ENCODE measurements at places on chromosomes 2 and 18.

GRCh38 chr2:25651782-25652455, 21.5 kb downstream of the DTNB start:
- no peak for DNase-seq

DNA sequence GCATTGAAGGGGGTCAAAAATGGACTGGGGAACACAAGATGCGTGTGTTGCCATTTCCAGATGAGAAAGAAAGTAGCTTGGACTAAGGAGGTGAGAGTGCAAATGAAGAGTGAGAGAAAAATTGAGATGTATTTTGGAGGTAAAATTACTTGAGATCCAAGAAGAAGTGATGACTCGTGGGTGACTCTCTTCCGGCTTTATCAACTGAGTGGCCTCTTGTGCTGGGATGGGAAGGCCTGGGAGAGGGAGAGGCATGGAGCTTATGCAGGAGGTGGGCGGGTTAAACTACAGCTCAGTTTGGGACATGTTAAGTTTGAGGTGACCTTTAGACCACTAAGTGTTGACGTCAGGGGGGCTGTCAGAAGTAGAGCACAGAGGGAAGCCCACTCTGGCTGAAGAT, 34.9 kb downstream of the SULT1C2 start:
- no peak for DNase-seq

DNA sequence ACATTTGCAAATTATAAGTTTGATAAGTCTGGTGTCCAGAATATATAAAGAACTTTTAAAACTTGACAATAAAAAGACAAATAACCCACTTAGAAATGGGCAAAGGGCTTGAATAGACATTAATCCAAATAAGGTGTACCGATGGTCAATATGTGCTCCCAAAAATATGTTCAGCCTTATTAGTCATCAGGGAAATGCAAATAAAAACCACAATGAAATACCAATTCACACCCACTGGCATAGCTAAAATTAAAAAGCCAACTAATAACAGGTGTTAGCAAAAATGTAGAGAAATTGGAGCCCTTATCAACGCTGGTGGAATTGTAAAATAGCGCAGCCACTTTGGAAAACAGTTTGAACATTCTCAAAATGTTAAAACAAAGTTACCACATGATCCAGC, 79.0 kb upstream of the SCG2 start:
- no peak for DNase-seq

GRCh38 chr2:172296267-172297046, 130.9 kb upstream of the ITGA6 start:
- no peak for DNase-seq

- DNase-seq = no peak
Observed at GRCh38 chr2:237827421-237827987, 28.9 kb downstream of the RBM44 start.

GRCh38 chr2:31802711-31803110, 208.1 kb downstream of the MEMO1 start:
- no peak for DNase-seq

DNA sequence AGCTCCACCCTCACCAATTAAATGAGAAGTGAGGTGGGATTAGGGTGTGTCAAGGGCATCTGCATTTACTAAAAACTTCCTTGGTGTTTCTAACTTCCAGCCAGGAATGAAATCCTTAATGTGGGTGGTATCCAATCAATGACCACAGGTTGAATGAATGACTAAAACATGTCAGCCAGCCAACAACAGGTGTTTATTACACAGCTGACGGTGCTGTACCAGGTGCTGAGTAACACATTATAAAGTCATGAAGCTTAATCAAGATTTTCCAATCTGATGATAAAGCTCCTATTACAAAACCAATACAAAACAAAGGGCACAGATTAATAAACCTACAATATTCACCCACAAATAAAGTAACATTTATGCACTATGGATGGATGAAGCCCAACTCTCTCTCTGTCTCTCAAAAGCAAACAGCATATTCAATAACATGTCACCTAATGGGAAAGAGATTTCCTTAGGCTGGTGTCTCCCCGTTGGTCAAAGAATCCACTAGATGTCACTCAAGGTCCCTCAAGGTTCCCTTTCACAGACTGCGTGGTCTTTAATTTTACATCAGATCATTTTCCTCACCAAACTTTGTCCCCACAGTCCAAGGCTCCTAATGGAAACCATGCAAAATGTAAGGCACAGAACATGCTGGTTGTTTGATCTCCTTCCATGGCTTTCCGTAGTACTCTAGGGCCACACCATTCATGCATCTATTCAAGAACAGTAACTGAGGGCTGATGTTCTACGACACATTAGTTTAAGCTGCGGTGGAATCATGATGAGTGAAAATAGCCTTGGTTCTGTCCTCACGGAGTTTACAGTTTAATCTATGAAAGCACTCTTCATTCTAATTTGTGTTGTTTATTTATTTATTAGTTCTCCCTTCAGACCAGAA, 6.4 kb upstream of the PTPN4 start:
- DNase-seq = no peak

DNA sequence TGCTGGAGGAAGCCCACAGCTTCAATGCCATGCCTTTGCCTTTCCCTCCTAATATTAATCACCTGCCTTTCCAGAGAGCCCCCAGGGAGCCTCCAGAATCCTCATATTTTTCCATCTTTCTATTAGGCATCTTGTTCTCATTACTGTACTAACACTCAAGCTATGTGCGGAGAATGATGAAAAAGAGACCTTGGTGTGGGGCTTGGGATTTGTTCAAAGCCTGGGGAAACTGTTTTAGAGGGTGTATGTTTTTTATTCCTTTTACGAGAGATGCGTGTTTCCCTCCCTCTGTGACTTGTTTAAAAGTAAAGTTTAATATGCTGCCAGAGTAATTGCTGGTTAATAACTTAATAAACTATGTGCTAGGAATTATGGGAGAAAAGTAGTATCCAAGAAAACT, 102.4 kb upstream of the ZFP36L2 start:
- DNase-seq = no peak

DNA sequence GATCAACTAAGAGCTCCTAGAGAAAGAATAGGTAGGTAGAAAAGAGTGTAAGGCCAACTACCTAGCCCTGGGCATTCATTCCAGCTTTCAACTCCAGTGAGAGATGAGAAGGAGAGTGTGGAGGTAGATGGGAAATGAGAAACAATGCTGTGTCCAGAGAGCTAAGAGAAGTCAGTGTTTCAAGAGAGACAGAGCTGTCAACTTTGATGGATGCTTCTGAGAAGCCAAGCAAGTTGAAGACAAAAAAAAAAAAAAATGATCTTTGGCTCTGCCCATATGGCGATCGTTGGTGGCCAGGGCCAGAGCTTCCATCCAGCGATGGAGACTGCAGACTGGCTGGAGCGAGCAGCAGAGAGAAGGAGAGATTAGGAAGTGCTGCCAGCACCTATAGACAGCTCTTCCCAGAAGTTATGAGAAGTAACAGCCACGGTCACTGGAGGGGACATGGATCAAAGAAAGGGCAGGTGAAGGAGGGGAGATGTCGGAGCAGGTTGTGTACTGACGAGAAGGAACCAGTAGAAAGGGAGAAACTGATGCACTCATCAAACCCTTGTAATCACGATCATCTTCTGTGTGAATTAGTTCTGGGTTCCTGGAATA, 112.4 kb upstream of the PPP1CB start:
- DNase-seq = no peak

GRCh38 chr2:201176081-201176481, 6.9 kb upstream of the CASP10 start:
- DNase-seq = no peak

DNA sequence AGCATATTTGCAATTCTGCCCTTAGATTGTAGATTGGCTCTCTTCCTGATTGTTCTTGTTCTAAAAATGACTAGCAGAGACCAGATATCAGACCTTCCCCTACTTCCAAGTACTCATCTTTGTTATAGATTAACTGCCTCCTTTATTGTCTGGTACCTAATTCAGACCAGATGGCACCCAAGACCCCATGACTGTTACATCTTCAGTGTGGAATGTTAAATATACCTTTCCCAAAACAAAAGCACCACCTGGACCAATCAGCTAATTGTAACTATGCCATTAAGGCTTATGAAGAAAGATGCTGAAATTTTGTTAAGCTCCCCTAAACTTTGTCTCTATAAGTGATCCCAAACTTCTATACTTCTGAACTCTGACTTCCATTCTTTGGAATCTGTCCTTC, 12.0 kb upstream of the TFPI start:
- no peak for DNase-seq

- no peak for DNase-seq
Observed at GRCh38 chr2:16037808-16038457, 97.6 kb downstream of the MYCN start.

DNA sequence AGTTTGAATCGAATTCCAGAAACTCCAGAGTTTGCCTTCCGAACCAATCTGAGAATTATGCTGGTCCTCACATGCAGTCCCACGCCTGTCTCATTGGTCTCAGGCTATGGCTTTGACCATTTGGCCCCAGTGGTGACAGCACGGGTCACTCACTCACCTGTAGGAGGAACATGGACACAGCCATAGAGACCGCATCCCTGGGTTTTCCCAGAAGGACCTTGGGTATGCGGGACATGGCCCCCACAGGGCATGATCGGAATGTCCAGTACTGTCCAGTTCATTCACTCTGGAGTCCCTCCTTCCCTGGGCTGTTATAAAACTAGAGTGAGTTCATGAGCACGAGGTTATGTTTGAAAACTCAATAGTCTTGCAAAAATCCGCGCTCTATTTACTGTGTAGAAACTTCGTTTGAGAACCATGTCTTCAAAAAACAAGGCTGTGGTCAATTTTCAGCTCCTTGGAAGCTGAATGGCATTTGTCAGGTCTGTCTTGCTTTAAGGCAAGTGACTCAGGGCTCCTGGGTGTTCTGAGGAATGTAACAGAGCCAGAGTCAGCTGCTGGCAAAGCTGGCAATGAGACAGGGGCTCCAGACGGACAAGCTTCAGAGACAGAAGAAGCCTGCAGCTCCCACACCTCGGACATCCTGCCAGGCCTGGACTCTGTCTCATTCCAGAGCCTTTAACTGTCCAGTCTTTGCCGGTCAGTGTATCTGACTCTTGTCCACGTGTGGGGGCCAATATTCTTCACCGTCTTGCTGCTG, 86.7 kb upstream of the TMEM18 start:
- no peak for DNase-seq

GRCh38 chr18:64103986-64104385, 44.9 kb downstream of the LINC00305 start:
- DNase-seq = no peak

GRCh38 chr18:79526468-79527460, 131.0 kb downstream of the NFATC1 start:
- DNase-seq = no peak

DNA sequence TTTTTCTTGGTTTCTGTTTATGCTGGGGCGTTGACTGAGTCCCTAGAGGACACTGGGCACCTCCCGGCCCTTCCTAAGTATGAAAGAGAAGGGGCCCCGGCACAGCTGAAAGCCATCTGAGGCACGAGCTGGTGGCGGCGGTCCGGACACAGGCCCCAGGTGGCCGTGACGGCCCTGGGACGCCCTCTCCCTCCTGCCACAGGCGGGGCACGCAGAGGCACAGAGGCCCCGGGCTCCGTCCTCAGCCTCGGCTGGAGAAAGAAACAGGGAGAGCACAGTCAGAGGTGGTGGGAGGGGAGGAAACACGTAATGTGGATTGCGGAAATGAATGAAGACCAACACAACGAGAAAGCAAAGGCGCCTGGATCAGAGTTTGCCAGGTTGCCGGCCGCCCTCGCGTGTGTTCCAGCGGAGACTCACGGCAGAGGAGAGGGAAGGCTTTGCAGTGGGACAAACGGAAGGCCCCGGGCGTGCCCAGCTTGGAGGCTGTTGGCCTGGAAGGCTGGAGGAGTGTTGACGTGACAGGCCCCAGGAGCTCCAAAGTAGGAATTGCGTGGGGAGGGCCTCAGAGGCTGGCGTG, 119.1 kb downstream of the PTGR3 start:
- no peak for DNase-seq

GRCh38 chr2:239263669-239264491, 136.9 kb downstream of the HDAC4 start:
- no peak for DNase-seq

DNA sequence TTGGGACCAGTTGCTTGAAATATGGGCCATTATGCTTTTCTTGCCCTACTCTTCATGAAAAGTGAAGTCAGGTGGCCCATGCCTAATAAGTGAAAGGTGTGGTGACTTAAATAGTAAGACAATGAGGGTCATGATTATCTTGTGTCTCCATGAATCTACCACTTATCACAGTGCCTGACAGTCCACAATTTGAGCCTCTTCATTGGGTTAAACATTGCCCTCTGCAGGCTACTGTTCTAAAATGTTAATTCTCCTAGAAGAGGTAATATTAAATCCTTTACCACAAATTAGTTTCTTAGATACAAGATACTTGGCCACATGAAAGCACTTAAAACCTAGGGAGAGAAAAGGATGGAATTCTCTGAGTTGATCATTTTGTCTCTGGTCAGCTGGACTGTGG, 4.0 kb downstream of the EGR4 start:
- DNase-seq = no peak

DNA sequence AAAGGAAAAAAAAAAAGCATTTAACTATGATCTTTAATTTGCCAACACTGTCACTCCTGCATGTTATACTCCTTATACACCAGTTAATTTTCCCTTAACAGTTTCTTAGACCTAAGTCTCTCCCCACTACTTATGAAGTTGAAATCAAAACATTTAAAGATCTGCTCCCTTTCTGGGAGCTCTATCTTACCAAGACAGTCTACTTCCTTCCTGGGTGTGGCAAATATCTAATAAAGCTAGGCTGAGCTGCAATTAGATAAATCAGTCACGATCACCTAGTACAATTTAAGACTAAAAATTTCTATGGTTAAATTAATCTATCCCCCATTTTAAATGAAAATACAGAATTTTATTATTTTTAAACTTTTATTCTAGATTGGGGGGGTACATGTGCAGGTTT, 33.4 kb downstream of the PUM2 start:
- DNase-seq = no peak

- no peak for DNase-seq
Observed at GRCh38 chr2:1614564-1614963, 129.8 kb downstream of the PXDN start.

- DNase-seq = no peak
Observed at GRCh38 chr2:53312721-53313120, 454.9 kb upstream of the CHAC2 start.

GRCh38 chr2:204050681-204051080, 114.1 kb downstream of the ICOS start:
- DNase-seq = no peak

DNA sequence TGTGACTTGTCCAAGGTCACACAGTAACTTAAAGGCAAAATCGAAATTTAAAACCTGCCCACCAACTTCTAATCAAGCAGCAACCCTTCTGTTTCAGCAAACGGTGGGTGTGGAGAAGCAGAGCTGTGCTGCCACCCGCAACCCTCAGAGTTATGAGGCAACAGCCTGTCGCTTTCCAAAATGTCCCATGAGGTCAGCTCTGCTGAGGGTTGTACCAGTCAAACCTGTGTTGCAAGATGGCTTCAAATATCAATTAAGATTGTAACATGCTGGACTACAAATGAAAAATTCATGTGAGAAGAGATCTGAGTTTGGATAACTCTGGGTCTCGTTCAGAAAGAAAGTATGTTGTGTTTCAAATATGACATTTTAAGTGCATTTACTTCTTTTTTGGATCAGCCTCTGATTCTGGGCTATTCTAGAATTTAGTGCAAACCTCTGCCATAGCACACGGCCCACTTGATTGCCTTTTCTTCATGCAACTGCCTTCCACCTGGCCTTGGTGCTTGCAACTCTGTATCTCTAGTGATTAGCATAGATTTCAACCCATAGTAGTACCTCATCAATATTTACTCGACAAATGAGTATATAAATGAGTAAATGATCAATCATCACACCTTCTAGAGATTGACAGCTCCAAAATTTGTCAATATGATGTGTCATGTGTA, 69.3 kb downstream of the TIMM21 start:
- no peak for DNase-seq

- no peak for DNase-seq
Observed at GRCh38 chr2:233063269-233063975, 3.3 kb downstream of the INPP5D start.

Measured in epithelial cell of proximal tubule (primary cell).